ENCODE measurements at places on chromosomes 6 and 20.

DNA sequence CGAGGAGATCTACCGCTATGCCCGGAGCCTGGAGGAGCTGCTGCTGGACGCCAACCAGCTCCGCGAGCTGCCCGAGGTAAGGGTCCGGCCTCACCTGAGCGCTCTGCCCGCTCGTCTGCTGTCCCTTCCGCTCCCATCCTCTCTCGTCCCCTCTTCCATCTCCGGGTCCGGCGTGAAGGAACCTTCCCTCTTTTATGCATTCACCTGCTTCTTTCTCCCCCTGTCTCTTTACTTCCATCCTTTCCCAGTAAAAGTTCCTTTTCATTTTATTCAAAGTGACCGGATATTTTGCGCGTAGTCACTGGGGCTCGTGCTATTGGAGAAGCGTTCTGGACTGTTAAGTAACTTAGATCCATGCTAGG is 516 bp downstream of the LRRC1 start:
- no peak for DNase-seq

GRCh38 chr6:157428427-157429202 is 47.6 kb downstream of the ZDHHC14 start:
- DNase-seq: no peak

DNA sequence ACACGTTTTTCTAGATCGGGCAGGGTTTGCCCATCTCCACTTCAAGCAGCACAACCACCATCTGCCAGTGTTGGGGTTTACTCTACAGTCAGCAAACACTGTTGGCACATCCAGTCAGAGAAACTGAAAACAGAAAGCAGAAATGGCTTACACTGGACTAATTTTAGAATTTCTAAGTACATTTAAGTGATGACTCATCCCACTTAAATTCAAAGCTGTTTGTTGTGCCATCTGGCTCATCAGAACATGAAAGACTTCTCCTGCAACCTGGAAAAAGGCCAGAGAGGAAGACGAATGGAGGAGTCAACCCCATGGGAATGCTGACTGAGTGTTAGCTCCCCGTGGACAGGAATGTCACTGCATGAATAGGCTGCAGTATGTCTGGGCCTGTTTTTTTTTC is 21.8 kb downstream of the FAM209B start:
- DNase-seq: peak; percentile 97

- DNase-seq: no peak
These were observed 1.5 kb downstream of the RBM38 start for GRCh38 chr20:57392512-57393271.

GRCh38 chr20:18005170-18005989 is 36.6 kb downstream of the MGME1 start:
- no peak for DNase-seq

DNA sequence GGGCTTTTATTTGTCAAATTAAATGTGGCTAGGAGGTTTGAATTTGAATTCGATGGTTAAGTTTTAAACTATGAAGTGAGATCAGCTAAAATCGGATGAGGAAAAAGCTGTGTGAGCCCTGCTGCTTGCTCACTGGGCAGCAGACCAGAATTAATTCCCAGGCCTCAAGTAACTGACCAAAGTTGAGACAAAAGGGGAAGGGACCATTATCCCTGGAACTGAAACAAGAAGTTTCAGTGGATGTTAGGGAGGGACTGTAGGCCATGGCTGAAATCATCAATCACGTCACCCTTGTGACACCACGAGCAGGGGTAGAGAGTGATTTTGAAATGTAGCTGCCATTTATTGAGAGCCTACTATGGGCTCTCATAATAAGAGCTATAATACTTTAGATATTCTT is 7.0 kb upstream of the PRSS35 start:
- no peak for DNase-seq

GRCh38 chr6:67971812-67972211 is 663.3 kb upstream of the ADGRB3 start:
- no peak for DNase-seq

GRCh38 chr20:12883507-12883885 is 125.3 kb upstream of the SPTLC3 start:
- no peak for DNase-seq

- DNase-seq: no peak
These were observed 34.9 kb upstream of the REV3L start for GRCh38 chr6:111517965-111518364.

DNA sequence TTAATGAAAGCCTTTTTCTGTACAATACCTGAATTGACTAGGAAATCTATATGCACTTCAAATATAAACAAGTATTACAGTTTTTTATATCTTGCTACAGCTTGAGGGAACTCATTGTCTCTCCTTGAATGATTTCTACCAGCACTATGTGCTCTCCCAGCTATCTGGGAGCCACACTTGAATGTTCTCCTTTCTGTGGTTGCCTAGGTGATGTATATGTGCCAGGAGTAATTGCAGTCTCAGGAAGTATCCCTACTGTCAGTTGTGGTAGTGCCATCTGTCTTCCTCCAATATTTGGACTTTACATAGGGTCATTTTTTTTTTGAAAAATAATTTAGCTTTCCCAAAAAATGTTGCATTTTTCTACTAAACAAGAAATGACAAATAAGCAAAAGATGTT is 288.0 kb upstream of the PLCB4 start:
- no peak for DNase-seq

Data from astrocyte of the spinal cord (primary cell).